ENCODE measurements at places on chromosomes 5 and 9. TPM values are rescaled to one million over a fixed set of nuclear protein-coding genes. Genes with fewer than 3 reads are reported as not detected.

NR6A1 gene
- 1.4 TPM for total RNA-seq

PCDHA1 gene
- total RNA-seq, result not detected

PCDHB10 gene
- 1.3 TPM for total RNA-seq

- DNase-seq, result peak; percentile 78
These were observed 16.2 kb downstream of the SFXN1 start for GRCh38 chr5:175494264-175495183.

- DNase-seq, result no peak
These were observed 32.3 kb downstream of the GLRA1 start for GRCh38 chr5:151892393-151892792.

DNA sequence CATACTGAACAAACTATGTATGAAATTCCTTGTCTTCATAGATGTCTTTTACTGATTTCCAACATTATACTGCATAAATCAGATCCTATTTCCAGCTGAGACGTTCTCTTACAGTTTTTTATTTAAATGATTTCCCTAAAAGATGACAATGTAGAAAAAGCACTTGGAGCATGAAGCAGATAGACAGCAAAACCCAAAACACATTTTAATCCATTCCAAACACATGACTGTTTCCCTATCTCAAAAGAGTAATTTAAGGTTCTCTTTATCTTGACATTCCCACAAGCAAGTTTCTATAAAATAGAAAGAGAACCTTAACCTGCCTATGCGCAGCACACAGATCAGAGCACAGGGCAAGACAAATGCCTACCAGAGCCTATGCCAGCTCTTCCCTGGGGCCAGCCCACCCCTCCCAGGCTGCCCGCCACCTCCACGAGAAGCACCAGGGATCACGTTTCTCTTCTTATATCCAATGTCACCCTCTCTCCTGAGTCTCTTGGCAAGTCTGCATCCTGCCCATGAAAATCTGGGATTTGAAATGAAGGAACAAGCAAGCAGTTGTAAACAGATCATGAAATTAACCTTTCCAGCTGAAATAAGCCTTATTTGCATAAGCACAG, 52.4 kb downstream of the RETREG1 start:
- DNase-seq, result no peak

DNA sequence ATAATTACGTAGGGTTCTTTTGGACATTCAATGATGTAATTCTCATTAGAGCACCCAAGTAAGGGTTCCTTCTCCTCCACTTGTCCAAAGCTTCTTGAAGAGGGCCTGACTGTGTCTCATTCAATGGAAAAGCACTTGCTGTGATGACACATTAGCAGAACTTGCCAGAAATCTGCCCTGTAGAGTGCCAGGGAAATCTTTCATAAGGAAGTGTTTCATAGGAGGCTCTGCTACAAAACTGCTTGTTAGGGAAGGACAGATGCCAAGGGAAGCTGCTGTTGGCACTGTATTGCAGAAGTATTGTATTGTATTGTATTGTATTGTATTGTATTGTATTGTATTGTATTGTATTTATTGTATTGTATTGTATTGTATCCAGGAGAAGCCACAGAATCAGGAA, 45.5 kb upstream of the MPDZ start:
- peak; percentile 1 for DNase-seq

GRCh38 chr5:68317646-68318045, 102.1 kb downstream of the PIK3R1 start:
- DNase-seq, result no peak

DNA sequence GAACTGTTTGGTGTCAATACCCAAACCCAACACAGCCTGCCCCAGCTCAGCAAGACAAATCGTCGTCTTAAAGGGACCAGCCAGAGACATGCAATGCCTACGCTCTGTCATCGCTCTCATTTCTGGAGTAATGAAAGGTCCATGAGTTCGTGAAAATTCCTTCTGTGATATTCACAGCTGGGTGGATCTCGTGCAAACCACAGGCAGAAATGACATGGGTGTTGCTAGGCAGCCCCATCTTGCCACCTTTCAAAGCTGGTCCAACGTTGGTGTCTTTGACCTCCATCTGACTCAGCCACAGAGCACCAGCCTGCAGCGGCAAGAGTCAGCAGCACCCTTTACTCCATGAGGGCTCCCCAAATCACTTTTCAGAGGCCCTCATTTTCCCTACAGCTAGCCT, 215.3 kb downstream of the SLIT3 start:
- no peak for DNase-seq
